Effector memory CD8-positive, alpha-beta T cell (primary cell): ENCODE measurements at places on chromosomes 2 and 18.

DNA sequence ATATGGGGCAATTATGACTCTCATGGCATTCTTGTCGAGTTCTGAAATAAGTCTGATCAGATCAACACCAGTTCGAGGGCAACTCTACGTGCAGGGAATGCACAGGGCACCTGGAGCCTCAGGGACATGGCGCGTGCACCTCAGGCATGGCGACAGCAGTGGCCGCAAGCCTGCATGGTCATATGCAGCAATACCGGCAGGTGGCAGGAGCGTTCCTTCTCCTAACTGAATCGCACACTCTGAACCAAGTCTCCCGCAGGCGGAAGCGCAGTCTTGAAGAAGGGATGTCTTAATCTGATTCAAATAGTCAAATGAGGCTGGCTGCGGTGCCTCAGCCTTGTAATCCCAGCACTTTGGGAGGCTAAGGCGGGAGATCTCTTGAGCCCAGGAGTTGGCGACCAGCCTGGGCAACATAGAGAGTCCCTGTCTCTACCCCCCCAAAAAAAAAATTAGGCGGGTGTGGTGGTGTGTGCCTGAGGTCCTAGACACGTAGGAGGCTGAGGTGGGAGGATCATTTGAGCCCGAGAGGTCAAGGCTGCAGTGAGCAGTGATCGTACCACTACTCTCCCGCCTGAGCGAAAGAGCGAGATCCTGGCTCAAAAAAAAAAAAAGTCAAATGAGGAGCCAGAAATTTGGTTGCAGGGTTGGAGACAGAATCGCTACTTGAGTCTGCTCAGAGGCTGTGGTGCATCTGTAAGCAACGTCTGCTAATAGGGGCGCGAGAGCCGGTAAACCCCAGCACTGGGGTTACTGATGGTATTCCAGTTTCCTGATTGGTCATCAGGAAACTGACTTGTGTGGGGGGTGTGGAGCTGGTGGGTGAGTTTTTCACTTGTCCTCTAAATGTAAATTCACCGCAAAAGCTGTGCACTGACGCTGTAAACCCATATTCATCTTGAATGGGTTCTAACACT is 28.8 kb downstream of the FHL2 start:
- peak; percentile 82 for DNase-seq

GRCh38 chr2:40287195-40287594 is 164.7 kb downstream of the SLC8A1 start:
- no peak for DNase-seq

DNA sequence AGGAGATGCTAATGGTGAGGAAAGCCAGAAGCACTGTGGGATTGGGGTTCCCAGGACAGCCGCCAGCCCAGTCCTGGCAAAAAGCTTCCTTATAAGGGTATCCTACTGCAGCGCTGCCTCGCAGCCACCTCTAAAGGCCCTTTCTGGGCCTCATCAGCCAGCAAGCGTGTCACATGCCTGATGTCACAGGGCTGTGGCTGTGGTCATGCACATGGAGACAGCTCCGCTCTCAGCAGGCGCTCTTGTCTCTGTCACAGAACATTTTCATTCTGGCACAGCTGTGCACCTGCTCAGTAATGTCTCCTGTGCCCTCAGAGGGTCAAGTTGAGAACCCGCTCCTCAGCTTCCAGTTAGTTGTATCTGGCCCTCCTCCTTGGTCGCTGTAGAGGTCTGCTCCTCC is 17.7 kb upstream of the MAL start:
- DNase-seq = no peak

- DNase-seq = no peak
Observed at GRCh38 chr2:171652416-171652785, 34.9 kb upstream of the DYNC1I2 start.

DNA sequence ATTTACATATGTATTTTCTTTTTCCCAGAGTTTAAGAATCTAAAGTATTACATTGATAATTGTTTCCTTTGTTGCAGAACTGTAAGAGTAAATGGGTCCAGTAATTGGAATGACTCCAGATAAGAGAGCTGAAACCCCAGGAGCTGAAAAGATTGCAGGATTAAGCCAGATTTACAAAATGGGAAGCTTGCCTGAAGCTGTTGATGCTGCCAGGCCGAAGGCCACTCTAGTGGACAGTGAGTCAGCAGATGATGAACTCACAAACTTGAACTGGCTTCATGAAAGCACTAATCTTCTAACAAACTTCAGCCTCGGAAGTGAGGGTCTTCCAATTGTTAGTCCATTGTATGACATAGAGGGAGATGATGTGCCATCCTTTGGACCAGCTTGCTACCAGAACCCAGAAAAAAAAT is 183.8 kb upstream of the STON1 start:
- no peak for DNase-seq

GRCh38 chr18:25055076-25055475 is 296.9 kb downstream of the ZNF521 start:
- DNase-seq = no peak

DNA sequence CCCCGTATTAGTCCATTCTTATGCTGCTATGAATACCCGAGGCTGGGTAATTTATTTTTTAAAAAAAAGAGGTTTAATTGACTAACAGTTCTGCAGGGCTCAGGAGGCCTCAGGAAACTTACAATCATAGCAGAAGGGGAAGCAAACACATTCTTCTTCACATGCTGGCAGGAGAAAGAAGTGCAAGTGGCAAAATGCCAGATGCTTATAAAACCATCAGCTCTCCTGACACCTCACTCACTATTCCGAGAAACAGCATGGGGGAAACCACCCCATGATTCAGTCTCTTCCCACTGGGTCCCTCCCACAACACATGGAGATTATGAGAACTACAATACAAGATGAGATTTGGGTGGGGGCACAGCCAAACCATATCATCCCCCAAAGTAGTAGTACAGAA is 2148.5 kb upstream of the PIK3C3 start:
- DNase-seq = no peak

GRCh38 chr2:151051574-151052220 is 210.0 kb downstream of the RBM43 start:
- peak; percentile 8 for DNase-seq

DNA sequence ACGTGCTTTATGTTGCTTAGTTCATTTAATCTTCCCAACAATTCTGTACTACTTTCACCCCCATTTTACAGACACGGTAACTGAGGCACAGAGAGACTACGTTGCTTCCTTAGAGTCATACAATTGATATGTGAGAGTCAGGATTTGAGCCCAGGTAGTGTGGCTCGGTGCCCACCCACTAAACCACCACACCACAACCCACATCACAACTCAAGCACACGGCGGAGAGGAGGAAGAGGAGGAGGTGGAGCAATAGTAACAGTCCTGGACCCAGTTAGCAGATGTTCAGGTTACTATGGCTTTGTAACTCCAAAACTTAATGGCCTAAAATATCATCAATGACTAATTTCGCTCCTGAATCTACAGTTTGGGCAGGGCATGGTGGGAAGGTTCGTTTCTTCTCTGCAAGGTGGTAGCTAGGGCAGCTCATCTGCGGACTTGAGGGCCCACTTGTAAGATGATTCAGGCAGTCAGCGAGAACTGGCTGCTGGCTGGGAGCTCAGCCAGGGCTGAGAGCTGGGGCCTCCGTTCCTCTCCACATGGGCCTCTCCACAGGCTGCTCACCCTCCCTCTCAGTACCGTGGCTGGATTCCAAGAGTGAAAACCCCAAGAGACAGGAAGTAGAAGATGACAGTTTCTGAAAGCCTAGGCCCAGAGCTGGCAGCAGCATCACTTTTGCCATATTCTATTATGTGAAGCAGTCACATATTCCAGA is 167.1 kb downstream of the ZFP36L2 start:
- DNase-seq = peak; percentile 45

DNA sequence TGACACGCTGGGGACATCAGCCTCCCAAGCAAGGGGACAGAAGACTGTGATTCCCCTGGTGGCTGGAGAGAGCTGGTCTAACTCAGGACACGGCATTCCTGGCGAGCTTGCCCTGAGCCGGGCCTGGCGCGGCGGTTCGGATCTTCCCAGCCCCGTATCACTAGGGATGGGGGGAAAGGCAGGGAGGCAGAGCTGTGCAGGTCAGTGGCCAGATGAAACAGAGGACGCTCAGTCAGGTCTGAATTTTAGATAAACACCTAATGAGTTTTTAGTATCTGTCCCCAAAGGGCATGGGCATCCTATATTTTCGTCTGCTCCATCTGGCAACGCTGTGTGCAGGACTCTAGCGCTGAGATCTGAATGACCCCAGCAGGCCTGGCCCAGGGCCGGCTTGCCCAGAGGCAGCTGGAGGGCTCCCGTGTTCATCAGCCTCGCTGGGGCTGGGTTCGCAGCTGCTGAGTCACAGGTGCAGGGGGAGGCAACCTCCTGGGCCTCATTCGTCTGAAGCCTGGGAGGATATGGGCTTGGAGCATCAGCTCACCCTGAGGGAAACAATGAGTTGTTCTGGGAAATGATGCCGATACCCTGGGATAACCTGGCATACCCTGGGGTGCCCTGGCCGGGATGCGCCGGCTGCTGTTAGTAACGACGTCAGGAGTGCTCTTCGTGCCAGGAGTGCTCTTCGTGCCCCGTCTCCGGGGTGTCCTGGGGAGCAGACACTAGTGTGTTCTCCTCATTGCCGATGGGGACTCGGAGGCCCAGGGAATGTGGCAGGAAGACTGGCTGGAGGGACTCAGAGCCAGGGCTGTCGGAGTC is 48.1 kb upstream of the HPCAL1 start:
- DNase-seq = no peak

- DNase-seq = no peak
Observed at GRCh38 chr2:100835006-100835659, 15.2 kb downstream of the NPAS2 start.

- no peak for DNase-seq
Observed at GRCh38 chr2:84314250-84314649, 144.8 kb downstream of the SUCLG1 start.

DNA sequence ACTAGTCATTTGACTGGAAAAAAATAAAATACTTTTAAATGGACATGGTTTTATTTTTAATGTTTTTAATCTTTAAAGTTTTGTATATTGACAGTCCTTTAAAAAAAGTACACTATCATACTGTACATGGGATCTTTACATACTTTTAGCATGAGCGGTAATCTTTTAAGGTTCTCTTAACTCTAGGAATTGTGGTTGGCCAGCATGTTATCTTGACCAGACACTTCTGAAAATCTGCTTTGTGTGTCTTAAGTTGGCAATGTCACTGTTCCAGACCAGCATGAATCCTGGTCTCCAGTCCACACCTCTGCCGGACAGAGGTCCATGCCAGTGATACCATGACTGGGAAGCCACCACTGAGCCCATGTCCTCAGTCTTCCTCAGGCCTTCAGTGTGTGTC is 17.7 kb downstream of the ITGB1BP1 start:
- no peak for DNase-seq

- no peak for DNase-seq
Observed at GRCh38 chr2:237725661-237726060, 72.9 kb upstream of the RBM44 start.

DNA sequence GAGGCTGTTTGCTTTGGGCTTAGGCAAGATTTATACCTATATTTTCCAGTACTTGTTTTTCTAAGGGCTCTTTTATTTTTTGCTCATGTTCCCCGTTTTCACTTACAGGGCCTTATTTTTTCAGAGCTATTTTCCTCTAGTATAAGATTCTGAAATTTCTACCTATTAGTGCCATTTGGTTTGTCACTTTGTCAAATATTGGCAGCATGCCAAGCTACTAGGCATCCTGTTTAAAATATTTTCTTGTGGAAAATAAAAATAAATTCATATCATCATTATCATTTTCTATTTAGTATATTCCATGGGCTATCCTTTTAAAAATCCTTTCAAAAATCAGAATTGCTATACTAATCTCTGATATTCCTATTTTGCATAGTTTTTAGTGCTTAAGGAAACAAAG is 64.8 kb upstream of the CHST9 start:
- DNase-seq = no peak

DNA sequence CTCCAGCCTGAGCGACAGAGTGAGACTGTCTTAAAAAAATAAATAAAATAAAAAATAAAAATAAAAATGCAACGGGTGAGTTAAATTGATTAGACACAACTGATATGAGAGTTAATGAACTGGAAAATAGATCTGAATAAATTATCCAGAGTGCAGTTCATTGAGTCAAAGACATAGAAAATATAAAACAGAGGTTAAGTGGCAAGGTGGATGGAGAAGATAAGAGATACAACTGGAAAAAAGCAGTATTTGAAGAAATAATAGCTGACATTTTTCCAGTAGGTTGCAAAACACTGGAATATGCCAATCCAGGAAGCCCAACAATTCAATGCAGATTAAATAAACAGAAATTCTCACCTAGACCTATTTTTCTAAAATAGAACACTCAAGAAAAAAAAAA is 10.7 kb downstream of the CGREF1 start:
- DNase-seq = no peak

DNA sequence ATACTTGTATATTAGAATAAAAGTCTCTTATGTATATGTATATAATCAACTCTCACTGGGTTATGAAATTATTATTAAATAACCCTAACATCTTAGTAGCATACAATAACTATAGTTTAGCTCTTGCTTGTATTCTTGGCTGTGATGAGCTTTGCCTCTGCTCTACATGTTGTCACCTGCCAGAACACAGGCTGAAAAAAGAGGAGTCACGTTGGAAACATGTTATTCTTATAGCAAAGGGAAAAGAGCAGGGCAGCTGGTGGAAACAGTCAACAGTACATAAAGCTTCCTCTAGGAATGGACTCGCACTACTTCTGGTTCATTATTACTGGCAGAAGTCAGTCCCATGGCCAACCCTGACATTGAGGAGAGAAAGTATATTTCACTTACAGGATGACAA is 362.0 kb upstream of the KYNU start:
- DNase-seq = no peak

GRCh38 chr2:235727174-235727573 is 233.3 kb downstream of the AGAP1 start:
- no peak for DNase-seq
